T-helper 17 cell (primary cell): ENCODE measurements at places on chromosomes 16 and 17. TPM values are rescaled to one million over a fixed set of nuclear protein-coding genes. Genes with fewer than 3 reads are reported as not detected.

GRCh38 chr17:49996121-49996494 lies 1.1 kb upstream of the DLX3 start:
- H3K4me3 ChIP-seq: peak overlapping the region; percentile 59
- no peak for DNase-seq
- H3K36me3 ChIP-seq: peaks cover 16% of the 10 kb centered on the region
- peaks cover 32% of the 10 kb centered on the region for H3K4me1 ChIP-seq
- no peak overlapping the region for H3K27ac ChIP-seq

GRCh38 chr17:42920106-42920900 lies 19.7 kb downstream of the G6PC1 start:
- DNase-seq: no peak
- H3K36me3 ChIP-seq: no peaks in the 10 kb centered on the region
- H3K4me3 ChIP-seq: no peak overlapping the region
- no peaks in the 10 kb centered on the region for H3K4me1 ChIP-seq
- H3K27ac ChIP-seq: no peak overlapping the region

GRCh38 chr16:19771040-19771439 lies 53.0 kb downstream of the IQCK start:
- H3K27me3 ChIP-seq: no peaks in the 10 kb centered on the region
- H3K4me3 ChIP-seq: no peak overlapping the region
- DNase-seq: no peak
- no peaks in the 10 kb centered on the region for H3K4me1 ChIP-seq

DNA sequence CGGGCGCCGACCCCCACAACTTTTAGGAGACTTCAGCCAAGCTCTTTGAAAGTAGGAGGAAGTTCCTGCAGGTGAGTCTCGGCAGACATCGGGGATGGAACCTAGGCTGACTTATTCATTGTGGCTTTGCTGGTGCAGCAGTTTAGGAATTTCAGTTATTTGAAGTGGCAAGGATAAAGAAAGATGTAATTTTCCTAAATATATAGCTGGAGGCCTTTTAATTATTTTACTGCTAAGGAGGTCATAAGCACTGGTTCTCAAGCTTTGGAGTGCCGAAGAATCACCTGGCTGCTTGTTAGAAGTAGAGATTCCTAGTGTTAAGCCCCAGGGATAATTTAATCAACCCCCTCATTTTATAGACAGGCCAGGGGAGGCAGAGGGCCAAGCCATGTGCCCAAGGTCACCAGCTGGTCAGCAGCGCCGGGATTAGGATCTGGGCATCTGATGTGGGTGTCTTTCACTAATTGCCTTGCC lies 28.9 kb upstream of the BCAR1 start:
- H3K4me3 ChIP-seq: no peak overlapping the region
- H3K4me1 ChIP-seq: peaks cover 2% of the 10 kb centered on the region
- no peaks in the 10 kb centered on the region for H3K36me3 ChIP-seq
- no peak overlapping the region for H3K27ac ChIP-seq
- DNase-seq: no peak

DNA sequence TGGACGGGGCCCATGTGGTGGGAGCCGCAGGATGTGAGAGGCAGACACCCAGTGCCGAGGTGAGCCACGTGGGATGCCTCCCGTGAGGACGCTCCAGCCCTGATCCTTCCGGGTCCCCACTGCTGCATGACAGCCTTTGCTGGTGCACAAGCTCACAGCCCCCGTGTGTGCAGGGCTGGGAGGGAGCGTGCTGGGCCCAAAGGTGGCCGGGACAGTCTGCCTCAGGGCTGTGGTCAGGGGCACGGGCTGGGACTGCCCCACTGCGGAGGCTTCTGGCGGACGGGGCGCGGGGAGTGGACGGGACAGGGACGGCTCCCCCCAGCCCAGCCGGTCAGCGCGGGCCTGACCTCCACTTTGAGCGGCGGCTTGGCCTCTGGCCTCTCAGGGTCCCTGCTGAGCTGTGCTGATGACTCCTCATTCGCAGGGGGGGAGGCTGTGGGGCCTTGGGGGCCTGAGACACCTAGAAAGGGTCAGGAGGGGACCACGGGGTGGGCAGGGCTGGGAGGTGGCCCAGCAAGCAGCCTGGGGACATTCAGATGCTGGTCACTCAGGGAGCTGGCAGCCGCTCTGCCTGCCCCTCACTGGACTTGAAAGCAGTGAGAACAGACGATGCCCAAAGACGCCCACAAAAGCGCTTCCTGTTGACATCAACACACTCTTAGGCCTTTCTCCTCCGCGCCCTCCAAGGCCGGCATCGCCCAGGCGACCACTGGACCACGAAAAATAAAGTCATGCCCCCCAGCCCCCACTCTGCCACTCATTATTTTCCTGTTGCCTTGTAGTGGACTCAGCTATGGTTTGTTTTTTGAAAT lies 9.3 kb upstream of the METRNL start:
- H3K4me1 ChIP-seq: peaks cover 27% of the 10 kb centered on the region
- DNase-seq: no peak
- H3K27ac ChIP-seq: peak overlapping the region; percentile 53
- H3K36me3 ChIP-seq: no peaks in the 10 kb centered on the region

The FSCN2 gene
- total RNA-seq: 0.72 TPM

DNA sequence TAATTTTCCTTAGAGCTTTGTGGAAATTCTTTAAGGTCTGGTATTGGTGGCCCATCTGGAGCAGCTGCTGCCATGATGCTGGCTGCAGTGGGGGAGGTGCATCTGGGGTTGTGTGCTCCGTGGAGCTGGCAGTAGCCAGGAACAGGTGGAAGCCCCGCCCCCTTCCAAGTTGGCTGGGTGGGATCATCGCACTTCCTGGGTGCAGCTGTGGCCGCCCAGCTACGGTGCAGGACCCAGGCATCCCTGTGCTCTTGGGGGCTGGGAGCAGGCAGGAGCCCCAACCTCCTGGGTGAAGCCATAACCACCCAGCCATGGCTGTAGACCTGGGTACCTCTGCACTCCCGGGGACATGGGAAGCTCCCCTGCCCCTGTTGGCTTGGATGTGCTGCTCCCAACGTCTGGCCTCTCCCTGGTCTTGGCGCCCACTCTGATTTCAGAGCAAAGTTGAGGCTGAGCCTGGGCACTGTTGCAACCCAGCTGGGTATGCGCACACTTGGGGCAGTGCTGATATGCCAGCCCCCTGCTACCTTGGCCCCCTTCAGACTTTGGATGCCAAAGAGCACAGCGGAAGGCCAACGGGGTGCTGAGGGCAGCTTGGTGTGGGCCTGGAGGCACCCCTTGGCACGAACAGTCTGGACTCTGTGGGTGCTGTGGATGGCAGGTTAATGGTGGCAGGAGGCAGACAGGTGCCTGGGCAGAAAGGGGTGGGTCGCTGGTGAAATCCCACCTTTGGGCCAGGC lies 145.2 kb downstream of the MYO1D start:
- H3K4me1 ChIP-seq: no peaks in the 10 kb centered on the region
- H3K36me3 ChIP-seq: no peaks in the 10 kb centered on the region
- DNase-seq: no peak
- no peaks in the 10 kb centered on the region for H3K27me3 ChIP-seq
- H3K27ac ChIP-seq: no peak overlapping the region

GRCh38 chr16:87447323-87447722 lies 45.5 kb downstream of the ZCCHC14 start:
- H3K4me3 ChIP-seq: no peak overlapping the region
- H3K27me3 ChIP-seq: no peaks in the 10 kb centered on the region
- peaks cover 26% of the 10 kb centered on the region for H3K36me3 ChIP-seq
- H3K4me1 ChIP-seq: peaks cover 15% of the 10 kb centered on the region
- no peak for DNase-seq
- H3K27ac ChIP-seq: no peak overlapping the region

DNA sequence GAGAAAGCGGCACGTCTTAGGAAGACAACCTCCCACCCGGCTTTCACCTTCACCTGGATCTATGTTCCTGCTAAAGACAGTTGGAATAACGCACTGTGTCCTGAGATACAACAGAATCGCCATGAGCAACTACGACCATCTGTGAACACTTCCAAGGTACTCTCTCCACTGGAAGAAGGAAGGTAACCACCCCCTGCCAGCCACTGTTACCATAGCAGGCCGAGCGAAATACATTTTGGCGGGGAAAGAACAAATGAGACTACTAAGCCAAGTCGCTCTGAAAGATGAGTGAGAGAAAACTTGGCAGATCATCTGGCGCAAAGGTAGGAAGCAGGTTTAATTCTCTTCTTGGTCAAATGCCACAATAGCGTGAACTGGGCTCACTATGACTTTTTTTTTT lies 9.8 kb downstream of the CRK start:
- H3K36me3 ChIP-seq: no peaks in the 10 kb centered on the region
- H3K27me3 ChIP-seq: no peaks in the 10 kb centered on the region
- no peak overlapping the region for H3K27ac ChIP-seq
- DNase-seq: no peak
- no peak overlapping the region for H3K4me3 ChIP-seq
- peaks cover 22% of the 10 kb centered on the region for H3K4me1 ChIP-seq
